ENCODE measurements at places on chromosomes 11 and 22.

DNA sequence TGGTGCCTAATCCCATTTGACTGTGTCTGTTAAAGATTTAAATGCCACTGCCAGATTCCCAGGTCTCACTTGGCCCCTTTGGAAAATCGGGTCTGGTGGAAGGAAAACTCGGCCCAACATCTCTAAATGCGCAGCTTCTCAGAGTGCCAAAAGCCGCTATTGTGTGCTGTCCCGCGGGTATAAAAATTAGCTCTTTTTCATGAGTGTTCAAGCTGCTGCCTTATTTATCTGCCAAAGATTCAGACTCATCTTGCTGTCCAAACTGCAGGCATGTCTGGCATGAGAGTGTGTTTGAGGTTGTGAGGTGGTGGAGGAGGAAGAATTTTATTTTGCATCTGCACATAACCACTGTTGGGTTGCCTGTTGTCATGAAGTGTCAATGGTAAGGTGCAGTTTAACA, 91.4 kb downstream of the NELL1 start:
- DNase-seq, result no peak

- no peak for DNase-seq
These were observed 290.7 kb downstream of the NTM start for GRCh38 chr11:131661132-131661531.

- no peak for DNase-seq
These were observed 40.1 kb upstream of the PPARA start for GRCh38 chr22:46110215-46110614.

GRCh38 chr11:87173185-87174039, 135.7 kb downstream of the TMEM135 start:
- DNase-seq, result no peak

GRCh38 chr11:68343761-68344256, 31.4 kb downstream of the LRP5 start:
- no peak for DNase-seq

DNA sequence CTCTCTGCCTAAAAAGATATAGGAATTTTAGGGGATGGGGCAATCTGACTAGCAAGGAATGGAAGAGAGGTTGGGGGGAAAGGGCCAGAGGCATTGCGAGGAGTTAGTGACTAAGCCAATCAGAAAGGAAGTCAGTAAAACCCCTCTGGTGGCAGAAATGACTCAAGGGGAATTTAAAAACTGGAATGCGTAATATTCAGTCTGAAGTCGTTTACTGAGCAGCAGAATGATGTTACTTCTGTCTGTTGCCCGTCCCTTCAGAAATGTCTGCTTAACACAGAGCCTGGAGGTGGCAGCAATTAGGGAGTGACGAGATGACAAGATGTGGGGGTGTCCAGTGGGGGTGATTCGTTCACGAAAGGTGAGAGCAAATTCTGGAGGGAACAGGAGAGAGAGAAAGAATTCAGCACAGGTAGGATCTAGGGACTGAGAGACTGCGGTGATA, 107.7 kb upstream of the CLMP start:
- no peak for DNase-seq

GRCh38 chr22:26267856-26268255, 98.6 kb downstream of the SEZ6L start:
- no peak for DNase-seq

DNA sequence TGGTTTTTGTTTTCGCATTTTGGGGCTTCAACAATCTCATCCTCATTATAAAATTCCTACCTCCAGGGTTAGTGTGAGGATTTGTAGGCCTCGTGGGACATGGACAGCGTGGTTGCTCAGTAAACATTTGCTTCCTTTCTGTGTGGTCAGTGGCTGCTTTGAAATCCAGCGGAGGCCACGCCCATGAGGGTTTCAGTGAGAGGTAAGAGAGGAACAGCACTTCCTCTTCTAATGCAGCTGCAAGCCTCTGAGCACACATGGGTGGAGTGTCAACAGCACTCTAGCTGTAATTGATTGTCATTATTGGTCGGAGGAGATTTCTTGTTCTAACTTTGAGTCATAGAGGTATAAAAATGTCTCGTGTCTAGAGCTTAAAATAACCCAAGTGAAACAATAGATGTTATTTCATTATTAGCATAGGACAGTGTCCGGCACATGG, 6.0 kb upstream of the ARHGAP42 start:
- DNase-seq, result no peak

DNA sequence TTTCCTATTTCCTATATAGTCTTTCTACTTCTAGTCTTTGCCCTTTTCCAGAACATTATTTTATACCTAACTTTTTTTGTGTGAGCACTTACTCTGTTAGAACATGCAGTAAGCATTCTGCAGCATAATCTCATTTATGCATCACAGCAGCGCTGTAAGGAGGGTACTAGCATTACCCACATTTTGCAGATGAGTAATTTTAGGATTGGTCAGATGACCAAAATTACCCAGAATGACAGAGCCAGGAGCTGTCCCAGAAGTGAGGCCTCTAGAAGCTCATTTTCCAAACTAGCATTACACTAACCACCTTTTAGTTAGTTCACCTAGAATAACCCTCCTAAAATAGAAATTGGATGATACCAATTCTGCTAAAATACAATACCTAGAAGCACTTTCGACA, 47.1 kb upstream of the ARHGAP32 start:
- no peak for DNase-seq

- DNase-seq, result no peak
These were observed 139.3 kb upstream of the LDLRAD3 start for GRCh38 chr11:35804451-35805040.

DNA sequence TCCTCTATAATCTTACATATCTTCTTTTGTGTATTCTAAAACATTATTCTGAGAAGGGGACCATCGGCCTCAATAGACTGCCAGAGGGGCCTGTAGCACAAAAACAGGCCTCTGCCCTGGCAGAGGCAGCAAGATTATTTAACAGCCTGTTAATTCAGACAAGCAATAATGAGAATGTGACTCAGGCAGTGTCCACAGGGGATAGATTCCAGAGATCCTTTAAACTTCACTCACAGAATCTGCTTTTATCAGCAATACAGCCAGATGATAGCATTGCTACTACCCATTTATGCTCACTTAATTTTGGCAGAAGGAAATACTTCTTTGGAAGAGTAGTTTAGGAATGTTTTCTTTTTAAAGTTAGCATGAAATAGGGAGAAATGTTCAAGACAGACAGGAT, 44.9 kb downstream of the AAMDC start:
- DNase-seq, result no peak

GRCh38 chr11:32895471-32895870, 2.9 kb downstream of the QSER1 start:
- no peak for DNase-seq

- no peak for DNase-seq
These were observed 102.2 kb downstream of the TRIM29 start for GRCh38 chr11:120035756-120036155.

DNA sequence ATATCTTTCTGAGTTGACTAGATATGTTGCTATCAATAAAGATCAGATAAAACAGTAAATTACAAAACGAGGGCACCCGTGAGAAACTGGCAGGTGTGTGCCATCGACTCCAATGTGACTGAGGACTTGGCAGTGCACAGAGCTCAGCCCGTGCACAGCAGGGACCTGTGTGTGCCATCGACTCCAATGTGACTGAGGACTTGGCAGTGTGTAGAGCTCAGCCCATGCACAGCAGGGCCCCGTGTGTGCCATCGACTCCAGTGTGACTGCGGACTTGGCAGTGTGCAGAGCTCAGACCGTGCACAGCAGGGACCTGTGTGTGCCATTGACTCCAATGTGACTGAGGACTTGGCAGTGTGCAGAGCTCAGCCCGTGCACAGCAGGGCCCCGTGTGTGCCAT, 347.2 kb upstream of the B3GAT1 start:
- no peak for DNase-seq

DNA sequence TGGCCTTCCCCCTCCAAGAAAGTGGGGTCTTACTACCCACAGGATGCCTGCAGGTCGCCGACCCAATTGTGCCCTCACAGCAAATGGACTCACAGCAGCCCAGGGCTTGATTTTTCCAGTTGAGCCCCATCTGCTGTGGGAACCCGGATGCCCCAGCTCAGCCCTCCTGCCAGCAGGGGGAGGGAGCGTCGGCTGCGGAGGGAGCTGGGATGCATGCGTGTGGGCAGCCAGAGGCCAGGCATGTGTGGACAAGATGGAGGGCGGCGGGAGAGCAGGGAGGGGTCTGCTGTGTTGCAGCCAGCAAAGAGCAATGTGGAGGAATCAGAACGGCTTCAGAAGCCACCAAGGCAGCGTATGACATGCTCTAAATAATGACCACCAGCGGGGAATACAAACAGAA, 41.0 kb upstream of the EIF3D start:
- DNase-seq, result no peak

DNA sequence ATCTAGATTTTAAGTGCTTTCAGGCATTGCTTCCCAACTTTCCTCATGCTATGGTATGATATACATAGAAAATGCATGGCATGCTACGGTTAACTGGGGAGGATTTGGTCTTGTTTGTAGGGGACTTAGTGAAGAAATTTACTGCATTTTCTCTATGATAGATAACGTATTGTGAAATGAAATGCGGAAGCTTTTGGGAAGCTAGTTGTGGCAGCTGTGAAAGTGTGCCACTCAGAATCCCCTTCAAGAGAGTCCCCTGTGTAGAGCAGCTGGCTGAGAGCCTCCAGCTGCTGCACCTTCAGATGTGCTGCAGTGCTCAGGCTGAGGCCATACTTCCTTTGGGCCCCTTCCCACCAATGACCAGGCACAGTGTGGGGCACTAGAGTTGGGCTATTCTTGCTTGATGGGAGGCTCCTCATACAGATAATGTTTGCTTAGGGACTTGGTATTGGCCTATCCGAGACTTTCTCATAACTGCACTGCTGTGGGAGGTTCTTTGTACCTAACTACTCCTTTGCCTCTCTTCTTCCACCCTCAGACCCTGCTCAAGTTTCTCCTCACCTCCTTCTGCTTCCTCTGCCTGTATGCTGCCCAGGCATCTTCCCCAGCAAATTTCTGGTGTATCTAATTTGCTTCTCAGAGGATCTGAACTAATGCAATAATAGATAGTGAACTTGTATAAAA, 67.3 kb downstream of the HIPK3 start:
- no peak for DNase-seq

- no peak for DNase-seq
These were observed 594.8 kb upstream of the B3GAT1 start for GRCh38 chr11:135006800-135007199.

DNA sequence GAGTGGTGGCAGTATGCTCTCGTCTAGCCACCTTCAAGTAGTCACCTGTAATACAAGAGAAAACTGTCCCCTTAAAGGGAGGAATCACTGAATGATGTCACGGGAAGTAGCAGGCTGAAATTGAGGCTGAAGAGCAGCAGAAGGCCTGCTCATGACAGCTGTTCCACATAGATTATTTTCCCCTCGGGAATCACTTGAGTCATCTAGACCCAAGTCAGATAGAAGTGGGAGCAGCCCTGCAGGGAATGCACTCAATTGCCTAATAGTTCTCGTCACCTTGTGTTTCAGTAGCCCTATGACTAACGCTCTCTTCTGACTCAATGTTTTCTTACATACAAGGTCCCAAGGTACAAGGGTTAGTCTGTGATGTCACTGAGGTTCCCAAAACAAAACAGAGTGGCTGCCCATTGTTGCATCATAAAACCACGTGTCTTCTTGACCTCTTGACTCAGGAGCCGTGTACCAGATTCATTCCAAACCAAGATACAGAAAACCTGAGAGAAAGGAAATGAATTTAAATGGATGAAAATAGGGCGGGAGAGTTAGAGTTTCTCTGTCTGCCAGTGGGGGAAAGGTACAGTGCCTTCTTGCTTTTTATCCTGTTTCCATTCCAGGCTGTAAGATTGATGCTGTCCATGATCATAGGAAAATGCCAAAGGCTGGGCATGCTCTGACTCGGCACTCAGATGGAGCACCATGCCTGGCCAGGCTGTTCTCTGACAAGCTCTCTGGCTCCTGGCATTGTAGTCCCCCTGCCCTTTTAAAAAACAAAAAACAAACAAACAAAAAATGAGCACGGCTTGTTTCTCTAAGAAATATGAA, 21.6 kb upstream of the C11orf96 start:
- DNase-seq, result no peak

GRCh38 chr11:43923406-43924111, 18.9 kb upstream of the C11orf96 start:
- DNase-seq, result no peak

DNA sequence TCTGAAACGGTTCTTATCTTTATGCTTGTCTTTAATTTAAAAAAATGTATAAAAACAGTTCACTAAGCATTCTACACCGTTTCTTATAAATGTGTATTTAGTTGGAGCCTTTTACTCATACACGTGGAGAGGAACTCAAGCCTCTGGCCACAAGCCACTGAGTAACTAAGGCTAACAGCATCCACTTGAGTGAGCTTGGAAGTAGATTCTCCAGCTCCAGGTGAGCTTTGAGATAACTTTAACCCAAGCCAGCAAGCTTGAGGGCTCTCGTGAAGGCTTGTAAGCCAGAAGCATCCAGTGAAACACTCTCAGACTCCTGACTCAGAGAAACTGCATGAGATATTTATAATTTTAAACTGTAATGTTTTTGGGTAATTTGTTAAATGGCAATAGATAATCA, 82.6 kb downstream of the ARHGAP20 start:
- DNase-seq, result no peak

- no peak for DNase-seq
These were observed 37.7 kb upstream of the APOBEC3A start for GRCh38 chr22:38919631-38920190.

DNA sequence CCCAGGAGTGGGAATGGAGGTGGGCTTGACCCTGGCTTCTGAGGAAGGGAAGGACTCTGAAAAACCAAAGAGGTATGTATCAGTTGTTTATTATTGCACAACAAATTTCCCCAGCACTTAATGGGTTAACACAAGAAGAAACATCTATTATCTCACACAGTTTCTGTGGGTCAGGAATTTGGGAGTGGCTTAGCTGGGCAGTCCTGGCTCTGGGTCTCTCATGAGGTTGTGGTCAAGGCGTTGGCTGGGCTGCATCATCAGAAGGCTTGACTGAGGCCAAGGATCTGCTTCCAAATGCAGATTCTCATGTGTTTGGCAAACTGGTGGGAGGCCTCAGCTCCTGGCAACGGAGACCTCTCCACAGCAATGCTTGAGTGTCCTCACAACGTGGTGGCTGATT, 17.5 kb upstream of the SMIM38 start:
- DNase-seq, result no peak

GRCh38 chr11:76296731-76297542, 84.0 kb downstream of the THAP12 start:
- no peak for DNase-seq

GRCh38 chr11:67538823-67539505, 15.7 kb upstream of the CABP2 start:
- DNase-seq, result no peak

DNA sequence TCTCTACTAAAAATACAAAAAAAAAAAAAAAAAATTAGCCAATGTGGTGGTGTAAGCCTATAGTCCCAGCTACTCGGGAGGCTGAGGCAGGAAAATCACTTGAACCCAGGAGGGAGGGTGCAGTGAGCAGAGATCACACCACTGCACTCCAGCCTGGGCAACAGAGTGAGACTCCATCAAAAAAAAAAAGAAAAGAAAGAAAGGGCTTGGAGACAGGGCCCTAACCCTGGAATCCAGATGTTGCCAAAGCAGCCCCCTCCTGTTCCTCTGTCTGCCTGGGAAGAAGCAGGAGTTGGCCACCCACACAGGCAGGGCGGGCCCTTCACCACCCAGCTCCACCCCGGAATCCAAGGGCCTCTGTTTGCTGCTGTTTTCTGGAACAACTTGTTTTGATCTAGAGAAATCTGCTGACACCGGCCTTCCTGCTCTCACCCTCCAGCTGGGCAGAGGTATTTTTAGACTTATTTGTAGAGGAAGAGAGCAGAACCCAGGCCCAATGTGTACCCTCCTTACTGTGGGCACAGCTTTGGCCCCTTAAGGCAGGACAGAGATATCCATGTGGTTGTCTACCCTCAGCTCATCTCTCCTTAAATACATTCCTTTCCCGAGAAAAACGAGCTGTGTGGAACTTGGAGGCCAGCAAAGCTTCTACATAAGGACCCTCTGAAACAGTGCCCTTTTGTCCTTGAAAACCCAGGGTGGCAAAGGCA, 2.7 kb upstream of the NEAT1 start:
- no peak for DNase-seq

All from stimulated activated CD4-positive, alpha-beta T cell treated with anti-CD3 and anti-CD28 coated beads, Interleukin-1b, Interleukin-23, amount 100 ng/mL, for 1 hour (primary cell).